Fibroblast of skin of back (primary cell): ENCODE measurements at places on chromosomes 11 and 22.

GRCh38 chr11:105767931-105768330 is 158.1 kb downstream of the GRIA4 start:
- no peak for DNase-seq

- DNase-seq: no peak
Observed at GRCh38 chr11:70623906-70624597, 225.7 kb downstream of the CTTN start.

- no peak for DNase-seq
Observed at GRCh38 chr11:65789230-65790103, 2.6 kb downstream of the OVOL1 start.

- no peak for DNase-seq
Observed at GRCh38 chr11:92980312-92980711, 10.9 kb downstream of the MTNR1B start.

GRCh38 chr22:49023161-49023878 is 804.4 kb downstream of the BRD1 start:
- no peak for DNase-seq

DNA sequence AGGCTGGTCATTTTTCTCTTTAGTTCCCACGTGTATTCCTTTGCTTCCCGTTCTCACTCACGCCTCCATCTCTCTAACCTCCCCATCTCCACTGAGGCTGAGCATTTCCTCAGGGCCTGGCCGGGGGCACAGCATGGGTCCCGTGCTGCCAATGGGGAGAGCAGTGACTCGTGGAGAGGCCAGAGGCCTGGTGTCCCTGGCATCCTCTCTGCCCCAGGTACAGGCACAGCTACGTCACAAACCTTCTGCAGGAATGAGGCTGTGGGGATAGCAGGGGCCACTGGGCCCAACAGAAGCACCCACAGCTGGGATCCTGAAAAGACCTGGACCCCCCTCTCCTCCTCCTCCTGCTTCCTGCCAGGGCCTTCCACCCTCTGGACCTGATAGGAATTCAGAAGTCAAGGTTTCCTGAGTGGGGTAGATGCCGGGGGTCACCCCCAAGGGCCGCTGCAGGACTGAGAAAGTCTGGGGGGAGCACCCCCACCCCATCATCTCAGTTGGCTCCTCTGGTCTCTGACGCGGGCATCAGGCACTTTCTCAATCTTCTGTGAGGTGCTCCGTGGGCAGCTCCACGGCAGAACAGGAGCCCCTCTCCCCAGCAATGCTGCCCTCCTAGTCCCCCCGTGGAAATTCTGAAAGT is 11.8 kb downstream of the PNPLA5 start:
- DNase-seq: no peak

- DNase-seq: no peak
Observed at GRCh38 chr11:70290361-70291065, 20.0 kb downstream of the PPFIA1 start.

DNA sequence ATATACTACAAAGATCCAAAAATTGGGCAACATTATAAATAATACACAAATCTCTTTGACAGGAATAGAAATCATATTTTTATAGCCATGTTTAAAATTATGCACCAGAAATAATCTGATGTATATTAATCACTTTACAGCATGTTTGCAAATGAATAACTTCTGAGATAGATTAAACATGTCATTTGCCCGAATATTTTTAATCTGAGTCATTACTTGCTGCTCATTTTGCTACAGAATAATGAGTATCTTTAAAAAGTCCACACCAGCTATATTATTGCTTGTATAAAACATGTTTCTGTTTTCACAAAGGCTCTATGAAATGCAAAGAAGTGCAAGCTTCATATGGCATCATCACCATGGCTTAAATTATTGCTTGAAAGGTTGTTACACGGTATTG is 336.8 kb downstream of the GUCY1A2 start:
- no peak for DNase-seq

- DNase-seq: no peak
Observed at GRCh38 chr11:90851196-90851595, 628.3 kb upstream of the CHORDC1 start.

- DNase-seq: no peak
Observed at GRCh38 chr22:50398831-50399648, 55.9 kb downstream of the PPP6R2 start.

GRCh38 chr11:32358729-32359128 is 76.6 kb downstream of the WT1 start:
- DNase-seq: no peak
